A673 (cell line): ENCODE measurements at places on chromosomes 4 and X. TPM values are rescaled to one million over a fixed set of nuclear protein-coding genes. Genes with fewer than 3 reads are reported as not detected.

Gene NXF2
- not detected in 2 replicates for total RNA-seq

Gene EXOC1L
- total RNA-seq, result not detected in 2 replicates

Gene CORIN
- 0.26 TPM in 1 of 2 replicates, not detected in the other for total RNA-seq

Gene IGSF1
- not detected in 2 replicates for total RNA-seq

Gene RBM46
- 0.24 TPM in 1 of 2 replicates, not detected in the other for total RNA-seq

Gene SMAD1
- 30.0 and 33.7 TPM in 2 replicates for total RNA-seq

Gene ODAPH
- total RNA-seq, result not detected in 2 replicates

Gene DOK7
- not detected in 2 replicates for total RNA-seq

Gene FANCB
- 16.8 and 17.4 TPM in 2 replicates for total RNA-seq

Gene NAA11
- not detected in 2 replicates for total RNA-seq

Gene PPP1R2C
- total RNA-seq, result not detected in 2 replicates

Gene ADH1A
- total RNA-seq, result not detected in 2 replicates

Gene SLC49A3
- total RNA-seq, result 0.47 and 1.7 TPM in 2 replicates

Gene SPARCL1
- 1.1 and 1.8 TPM in 2 replicates for total RNA-seq

DNA sequence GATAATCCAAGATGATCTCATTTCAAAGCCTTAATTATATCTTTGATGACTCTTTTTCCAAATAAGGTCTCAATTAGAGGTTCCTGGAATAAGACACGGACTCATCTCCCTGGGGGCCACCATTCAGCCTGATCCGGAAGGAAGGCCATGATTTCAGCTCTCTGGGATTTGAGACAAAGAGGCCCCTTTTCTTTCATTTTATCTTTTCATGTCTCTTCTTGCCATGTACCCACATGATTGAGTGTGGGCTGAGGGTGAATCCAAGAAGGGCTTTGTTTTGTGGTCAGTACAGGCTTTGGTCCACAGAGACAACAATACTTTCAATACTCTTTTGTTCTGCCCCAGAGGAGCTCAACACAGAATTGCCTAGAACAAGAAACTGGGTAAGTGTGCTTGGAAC lies 261.2 kb downstream of the TRIML1 start:
- H3K4me1 ChIP-seq, result peaks cover 12% of the 10 kb centered on the region
- H3K27ac ChIP-seq, result peak overlapping the region; percentile 80
- H3K36me3 ChIP-seq, result no peaks in the 10 kb centered on the region
- DNase-seq, result peak; percentile 83

DNA sequence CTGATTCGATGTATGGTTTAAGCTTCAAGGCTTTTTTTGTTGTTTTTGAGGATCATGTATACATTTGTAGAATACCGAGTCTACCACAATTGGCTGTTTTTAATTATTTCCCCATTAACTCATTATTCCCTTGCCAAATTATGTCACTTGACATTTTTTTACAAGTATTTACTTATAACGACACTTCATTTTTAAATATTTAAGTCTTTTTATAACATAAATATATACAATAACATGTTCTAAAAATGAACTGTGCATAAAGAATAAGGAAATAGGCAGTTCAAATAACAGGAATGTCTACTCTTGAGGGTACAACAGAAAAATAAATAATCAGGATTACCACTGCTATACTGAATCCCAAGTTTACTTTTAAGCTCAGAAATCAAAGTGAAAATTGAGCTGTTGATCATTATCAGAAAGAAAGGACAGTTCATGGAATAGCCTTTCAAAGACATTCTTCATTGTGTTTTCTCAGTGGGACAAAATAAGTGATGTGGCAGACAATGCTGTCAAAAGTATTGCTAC lies 627.5 kb downstream of the PCDH19 start:
- H3K4me3 ChIP-seq, result no peak overlapping the region
- no peak for DNase-seq
- no peaks in the 10 kb centered on the region for H3K36me3 ChIP-seq
- no peaks in the 10 kb centered on the region for H3K4me1 ChIP-seq
- H3K27ac ChIP-seq, result no peak overlapping the region

DNA sequence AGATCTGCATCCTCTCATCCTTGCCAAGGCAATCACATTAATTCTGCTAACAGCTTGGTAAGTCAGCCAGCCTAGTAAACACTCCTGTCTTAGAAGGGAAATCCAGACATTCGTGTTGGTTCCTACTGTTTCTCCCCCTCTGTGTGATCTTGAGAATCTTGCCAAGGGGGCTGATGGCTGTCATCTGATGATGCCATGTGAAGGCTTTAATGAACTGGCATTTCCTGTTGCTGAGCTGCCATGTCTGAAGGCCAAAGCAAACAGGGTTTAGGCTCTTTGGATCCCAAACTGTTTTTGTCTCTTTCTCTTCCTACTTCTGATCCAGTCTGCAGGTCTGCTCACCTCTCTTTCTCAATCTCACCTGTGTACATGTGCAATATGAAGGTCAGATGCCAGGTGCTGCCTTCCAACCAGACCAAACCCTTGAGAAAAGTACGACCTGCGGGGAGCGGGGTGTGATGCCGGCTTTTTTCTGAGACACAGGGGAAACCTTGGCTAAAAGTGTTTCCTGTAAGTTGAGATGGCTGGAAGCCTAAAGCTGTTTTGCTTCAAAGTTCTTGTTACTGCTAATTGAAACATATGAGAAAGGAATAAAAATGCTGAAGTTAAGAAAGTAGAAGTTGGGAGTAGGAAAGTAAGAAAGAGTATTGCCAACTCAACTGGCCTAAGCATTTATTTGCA lies 532.9 kb downstream of the ANKRD50 start:
- peak; percentile 86 for DNase-seq
- peak overlapping the region; percentile 72 for H3K27ac ChIP-seq
- peak overlapping the region; percentile 21 for H3K4me3 ChIP-seq
- H3K36me3 ChIP-seq, result no peaks in the 10 kb centered on the region

- no peak within 1 kb of the TSS for H3K27ac ChIP-seq
- H3K4me3 ChIP-seq, result peak within 1 kb of the TSS; percentile 43
- peaks cover 29% of the 10 kb centered on the region for H3K27me3 ChIP-seq
- no peaks in the 10 kb centered on the region for H3K4me1 ChIP-seq
- H3K36me3 ChIP-seq, result no peaks in the 10 kb centered on the region
Observed at GRCh38 chr4:76897536-76898384, at the start of gene SOWAHB. TSS of gene SOWAHB (minus strand) at chr4:76898144. CDS start at chr4:76897849, 295 bp downstream.

- DNase-seq, result no peak
- no peaks in the 10 kb centered on the region for H3K27me3 ChIP-seq
- H3K4me1 ChIP-seq, result peaks cover 7% of the 10 kb centered on the region
- H3K4me3 ChIP-seq, result peak overlapping the region; percentile 73
- H3K27ac ChIP-seq, result no peak overlapping the region
Observed at GRCh38 chrX:49071877-49072711, 1.7 kb downstream of the PRAF2 start.

DNA sequence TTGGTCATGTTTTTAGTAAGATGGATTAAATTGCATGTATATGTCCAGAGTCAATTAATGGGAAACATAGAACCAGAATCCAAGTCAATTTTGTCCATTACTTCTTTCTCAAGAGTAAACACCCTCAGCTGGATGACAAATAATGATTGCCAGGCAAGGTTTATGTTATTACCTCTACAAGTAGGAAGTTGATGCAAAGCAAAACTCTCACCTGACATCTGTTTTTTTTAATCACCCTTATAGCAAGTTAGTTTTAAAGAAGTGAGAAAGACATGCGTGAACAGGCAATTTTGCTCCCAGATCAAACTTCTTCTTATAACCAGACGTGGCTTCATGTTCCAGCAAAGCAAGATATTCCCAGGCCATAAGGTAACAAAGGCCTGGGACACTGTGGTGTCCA lies 348.5 kb upstream of the FTHL17 start:
- H3K36me3 ChIP-seq, result no peaks in the 10 kb centered on the region
- H3K27ac ChIP-seq, result no peak overlapping the region
- no peak overlapping the region for H3K4me3 ChIP-seq
- no peak for DNase-seq

DNA sequence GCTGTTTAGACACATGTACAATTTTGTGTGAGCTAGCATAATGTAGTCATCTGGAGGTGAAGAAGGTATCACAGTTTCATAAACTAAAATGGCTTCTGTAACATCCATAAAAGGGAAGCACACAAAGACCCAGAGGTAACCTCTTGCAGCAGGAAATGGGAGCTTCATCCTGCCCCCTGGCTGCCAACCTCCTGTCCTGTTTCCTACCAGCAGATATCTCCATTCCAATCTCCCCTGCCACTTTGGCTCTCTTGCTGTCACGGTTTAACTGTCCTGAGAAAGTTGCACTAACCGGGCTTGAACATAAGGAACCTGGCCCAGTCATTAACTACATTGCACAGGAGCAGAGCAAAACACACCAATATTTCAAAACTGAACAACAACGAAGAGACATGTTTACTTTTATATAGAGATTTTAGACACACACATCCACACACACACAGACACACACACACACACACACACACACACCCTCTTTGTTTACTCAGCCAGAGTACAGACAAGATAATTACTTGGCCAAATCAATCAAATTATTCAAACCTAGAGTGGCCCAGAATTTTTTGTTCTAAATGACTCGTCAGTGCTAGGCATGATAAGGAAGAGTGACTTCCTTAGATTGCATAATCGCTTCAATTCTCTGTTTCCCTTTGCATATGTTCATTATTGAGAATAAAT lies 24.2 kb downstream of the MID2 start:
- H3K36me3 ChIP-seq, result no peaks in the 10 kb centered on the region
- H3K27me3 ChIP-seq, result peaks cover 6% of the 10 kb centered on the region
- H3K4me1 ChIP-seq, result no peaks in the 10 kb centered on the region

- H3K27ac ChIP-seq, result no peak overlapping the region
- no peak for DNase-seq
- no peaks in the 10 kb centered on the region for H3K36me3 ChIP-seq
- no peaks in the 10 kb centered on the region for H3K4me1 ChIP-seq
- no peaks in the 10 kb centered on the region for H3K27me3 ChIP-seq
Observed at GRCh38 chr4:26075583-26075982, 161.6 kb downstream of the SMIM20 start.

DNA sequence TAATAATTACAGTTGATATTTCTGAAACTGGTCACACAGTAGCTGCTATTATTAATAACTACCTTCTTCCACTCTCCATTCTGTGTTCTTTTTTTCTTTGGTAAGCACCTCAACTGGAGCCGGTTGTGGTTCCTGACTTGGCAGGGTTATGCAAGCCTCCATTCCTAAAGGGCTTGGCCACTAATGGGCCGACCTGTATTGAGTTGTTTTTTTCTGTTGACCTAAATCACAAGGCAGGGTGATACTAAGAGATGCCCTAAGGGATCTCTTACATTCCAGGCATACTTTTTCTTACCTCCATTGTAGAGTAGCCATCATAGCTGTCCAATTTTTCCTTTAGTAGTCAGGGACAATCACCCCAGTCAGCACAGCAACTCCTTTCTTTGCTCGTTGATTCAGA lies 1295.8 kb upstream of the ADGRL3 start:
- H3K4me3 ChIP-seq, result no peak overlapping the region
- H3K4me1 ChIP-seq, result no peaks in the 10 kb centered on the region
- no peaks in the 10 kb centered on the region for H3K36me3 ChIP-seq
- H3K27me3 ChIP-seq, result no peaks in the 10 kb centered on the region
- H3K27ac ChIP-seq, result no peak overlapping the region

DNA sequence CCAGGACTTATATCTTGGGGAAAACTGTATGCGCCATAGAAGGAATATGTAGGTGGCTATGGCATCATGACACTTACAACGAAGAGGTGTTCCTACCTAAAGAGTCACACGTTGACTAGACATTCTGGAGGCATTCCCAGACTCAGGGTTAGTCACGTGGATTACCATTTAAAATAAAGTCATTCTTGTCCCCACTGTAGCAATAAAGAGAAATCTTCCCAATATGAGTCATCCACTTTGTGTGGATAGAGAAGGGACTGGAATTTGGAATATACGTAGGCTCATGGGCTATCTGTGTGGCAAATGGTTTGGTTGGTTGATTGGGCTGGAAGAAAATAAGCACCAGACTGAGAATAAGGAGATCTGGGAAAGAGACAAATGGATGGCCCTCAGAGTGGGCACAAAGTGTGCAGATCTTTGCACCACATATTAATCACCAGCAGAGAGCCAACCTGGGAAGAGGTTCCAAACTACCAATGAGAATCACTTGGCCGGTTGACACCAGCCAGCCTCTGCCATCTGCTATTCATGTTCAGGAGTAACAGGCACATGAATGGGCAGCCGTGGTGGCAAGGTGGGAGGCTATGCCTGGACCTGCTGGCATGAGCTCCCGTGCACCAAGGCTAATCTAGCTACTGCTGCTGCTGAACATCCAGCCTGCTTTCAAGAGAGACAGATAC lies 41.0 kb downstream of the MTNR1A start:
- no peak overlapping the region for H3K4me3 ChIP-seq
- no peaks in the 10 kb centered on the region for H3K36me3 ChIP-seq
- H3K27ac ChIP-seq, result no peak overlapping the region
- DNase-seq, result no peak
- no peaks in the 10 kb centered on the region for H3K4me1 ChIP-seq

DNA sequence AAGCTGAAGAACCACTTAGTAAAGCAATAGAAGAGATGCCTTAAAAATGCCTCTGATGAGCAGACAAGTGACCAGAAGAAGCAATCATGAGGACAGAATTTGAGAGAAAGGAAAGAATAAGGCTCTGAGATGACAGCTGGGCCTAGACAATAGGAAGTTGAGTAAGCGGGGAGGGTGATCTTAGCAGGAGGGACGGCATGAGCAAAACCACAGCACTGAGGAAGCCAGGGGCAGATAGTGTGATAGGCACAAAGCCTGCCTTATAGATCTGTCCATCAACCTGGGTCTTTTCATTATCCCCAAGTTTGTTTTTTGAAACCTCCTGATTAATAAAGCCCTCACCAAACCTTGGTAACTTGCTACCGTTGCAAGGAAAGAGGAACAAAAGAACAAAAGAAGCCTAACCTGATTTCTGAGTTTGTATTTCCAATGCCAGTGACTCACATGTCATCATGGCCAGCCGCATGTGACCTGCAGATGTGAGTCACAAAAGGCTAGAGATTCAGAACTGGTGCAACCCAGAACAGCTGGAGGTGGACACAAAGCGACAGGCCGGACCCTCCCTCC lies 55.7 kb upstream of the PPARGC1A start:
- H3K4me3 ChIP-seq, result no peak overlapping the region
- no peak for DNase-seq
- H3K4me1 ChIP-seq, result no peaks in the 10 kb centered on the region
- no peak overlapping the region for H3K27ac ChIP-seq
- H3K27me3 ChIP-seq, result no peaks in the 10 kb centered on the region
- no peaks in the 10 kb centered on the region for H3K36me3 ChIP-seq

DNA sequence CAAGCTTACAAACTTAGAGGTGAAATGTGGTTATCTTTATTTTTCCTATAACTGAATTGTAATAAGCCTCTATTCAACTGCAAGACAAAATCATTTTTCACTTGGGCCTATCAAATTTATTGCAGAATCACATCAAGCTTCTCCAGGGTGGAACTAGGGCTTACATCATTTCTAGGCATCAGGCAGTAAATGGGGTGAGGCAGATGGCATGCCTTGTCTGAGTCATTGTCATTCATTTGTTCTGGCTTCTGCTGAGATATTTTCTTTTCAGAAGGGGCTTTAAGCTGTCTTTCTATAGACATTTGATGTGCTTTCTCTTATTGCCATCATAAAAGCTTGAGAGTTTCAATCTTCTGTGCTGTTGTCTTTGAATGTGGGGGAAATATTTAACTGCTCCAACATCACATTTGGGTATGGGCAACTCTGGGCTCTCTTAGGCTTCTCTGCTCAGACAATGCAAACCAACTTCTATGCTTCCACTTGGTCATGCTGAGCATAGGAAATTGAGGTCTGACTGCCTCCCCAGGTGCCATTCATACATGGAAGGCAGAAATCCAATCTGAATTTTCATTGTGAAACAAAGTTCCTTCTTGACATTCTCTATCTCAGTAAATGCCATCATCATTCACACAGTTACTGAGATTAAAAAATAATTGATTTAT lies 225.8 kb upstream of the GIMD1 start:
- H3K36me3 ChIP-seq, result no peaks in the 10 kb centered on the region
- no peak overlapping the region for H3K4me3 ChIP-seq
- H3K27me3 ChIP-seq, result no peaks in the 10 kb centered on the region
- peak; percentile 52 for DNase-seq
- no peaks in the 10 kb centered on the region for H3K4me1 ChIP-seq

GRCh38 chr4:11487868-11488544 lies 59.3 kb upstream of the HS3ST1 start:
- no peaks in the 10 kb centered on the region for H3K27me3 ChIP-seq
- no peaks in the 10 kb centered on the region for H3K36me3 ChIP-seq
- no peaks in the 10 kb centered on the region for H3K4me1 ChIP-seq
- H3K4me3 ChIP-seq, result no peak overlapping the region
- no peak overlapping the region for H3K27ac ChIP-seq
